ENCODE measurements at places on chromosomes 7 and 10.

GRCh38 chr10:36534471-36535002 is 590.9 kb upstream of the ANKRD30A start:
- no peak for DNase-seq

GRCh38 chr10:16770670-16771069 is 46.6 kb downstream of the RSU1 start:
- DNase-seq, result peak; percentile 74

GRCh38 chr10:70378122-70378521 is 4.3 kb downstream of the LRRC20 start:
- no peak for DNase-seq

DNA sequence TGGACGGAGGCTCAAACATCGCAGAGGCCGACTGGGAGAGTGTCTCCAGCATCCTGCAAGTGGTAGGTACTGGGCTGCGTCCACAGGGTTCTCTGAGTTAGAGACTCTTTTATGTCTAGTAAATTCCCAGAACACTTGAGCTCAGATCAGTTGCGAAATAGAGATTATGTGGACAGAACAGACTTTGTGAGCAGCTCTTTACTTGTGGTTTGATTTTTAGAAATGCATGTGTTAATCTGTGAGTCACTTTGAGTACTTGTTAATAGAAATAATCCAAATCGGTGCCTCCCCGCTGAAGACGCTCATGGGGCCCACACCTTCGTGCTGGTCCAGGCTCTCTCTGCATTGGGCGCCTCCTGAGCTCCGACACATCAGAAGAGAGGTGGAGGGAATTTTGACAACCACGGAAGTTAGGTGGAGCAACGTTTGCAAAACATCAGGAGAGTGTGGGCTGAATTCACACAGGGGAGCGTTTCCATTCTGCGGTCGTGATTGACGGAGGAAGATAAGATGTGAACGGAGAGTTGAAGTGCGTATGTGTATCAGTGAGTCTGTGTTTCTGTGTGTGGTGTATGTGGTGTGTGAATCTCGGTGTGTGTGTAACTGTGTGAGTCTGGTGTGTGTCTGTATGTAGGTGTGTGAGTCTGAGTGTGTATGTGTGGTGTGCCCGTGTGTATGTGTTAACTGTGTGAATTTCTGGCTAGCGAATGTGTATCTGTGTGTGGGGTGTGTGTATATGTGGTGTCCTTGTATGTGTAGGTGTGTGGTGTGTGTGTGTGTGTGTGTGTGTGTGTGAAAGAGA is 32.1 kb downstream of the PFKP start:
- peak; percentile 77 for DNase-seq

DNA sequence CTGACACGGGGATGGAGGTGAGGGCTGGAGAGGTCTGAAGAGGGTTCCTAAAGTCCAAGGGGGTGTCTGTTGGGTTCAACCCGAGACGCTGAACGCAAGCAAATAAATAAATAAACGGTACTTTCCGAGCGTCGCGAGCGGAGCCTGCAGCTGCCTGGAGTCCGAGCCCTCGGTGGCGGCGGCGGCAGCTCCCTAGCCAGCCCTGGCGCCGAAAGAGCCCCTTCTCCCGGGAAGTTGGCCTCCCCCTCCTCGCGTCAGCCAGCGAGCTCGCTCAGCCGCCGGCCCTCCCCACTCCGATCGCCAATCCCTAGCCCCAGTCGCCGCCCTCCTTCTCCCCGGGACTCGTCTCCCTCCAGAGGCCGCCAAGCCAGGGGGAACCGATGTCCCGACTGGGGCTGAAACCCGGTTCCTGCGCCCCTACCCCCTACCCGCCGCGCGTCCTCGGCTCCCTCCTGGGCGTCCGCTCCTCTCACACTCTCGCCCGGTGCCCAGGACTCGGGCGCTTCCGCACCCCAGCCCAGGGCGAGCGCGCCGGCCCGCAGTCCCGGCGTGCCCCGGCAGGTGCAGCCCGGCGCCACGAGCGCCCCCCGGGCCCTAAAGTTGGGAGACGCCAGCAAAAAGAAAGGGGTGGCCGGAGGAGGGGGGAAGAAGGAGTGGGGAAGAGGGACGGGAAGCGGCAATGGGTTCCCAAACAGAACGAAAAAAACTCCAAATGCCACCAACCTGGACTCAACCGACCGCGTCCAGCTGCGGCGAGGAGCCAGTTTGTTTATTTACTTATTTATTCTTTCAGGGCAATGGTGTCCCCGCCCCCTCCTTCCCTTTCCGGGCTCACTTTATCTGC is at the start of gene GFRA1:
Gene GFRA1 (minus strand): TSS at position 767 of the 844 bp plus-strand sequence. CDS start 1,177 bp downstream, outside the sequence.
- no peak for DNase-seq

- no peak for DNase-seq
Observed at GRCh38 chr7:27967639-27968038, 213.0 kb downstream of the JAZF1 start.

GRCh38 chr7:55121249-55121648 is 102.4 kb downstream of the EGFR start:
- no peak for DNase-seq

Measured in suppressor macrophage treated with lipopolysaccharide for 1 hour (primary cell).